Activated CD4-positive, alpha-beta memory T cell treated with anti-CD3 and anti-CD28 coated beads for 36 hours (primary cell): ENCODE measurements at places on chromosomes 1 and 21. TPM values are rescaled to one million over a fixed set of nuclear protein-coding genes. Genes with fewer than 3 reads are reported as not detected.

DNA sequence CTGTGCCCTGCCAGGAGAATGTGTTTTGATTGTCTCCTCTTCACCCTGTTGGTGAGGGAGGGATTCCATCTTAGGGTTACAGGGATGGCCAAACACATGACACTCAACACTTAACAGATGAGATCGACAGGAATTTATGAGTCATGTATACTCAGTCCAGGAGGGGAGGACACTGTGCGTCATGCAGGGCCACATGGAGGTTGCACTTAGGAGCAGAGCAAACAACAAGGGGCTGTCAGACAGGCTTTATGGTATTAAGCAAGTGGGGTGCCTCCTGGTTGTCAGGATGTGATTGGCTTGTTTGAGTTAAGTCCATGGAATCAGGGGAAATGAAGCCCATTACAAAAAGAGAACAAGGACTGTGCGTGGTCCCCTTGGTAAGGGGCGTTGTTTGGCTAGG, 26.9 kb downstream of the EDARADD start:
- H3K36me3 ChIP-seq: no peaks in the 10 kb centered on the region
- DNase-seq: peak; percentile 24
- no peak overlapping the region for H3K27ac ChIP-seq
- no peaks in the 10 kb centered on the region for H3K27me3 ChIP-seq

GRCh38 chr1:238954865-238955264, 431.5 kb upstream of the CHRM3 start:
- no peaks in the 10 kb centered on the region for H3K4me1 ChIP-seq
- H3K4me3 ChIP-seq: no peak overlapping the region
- no peaks in the 10 kb centered on the region for H3K27me3 ChIP-seq
- no peak overlapping the region for H3K27ac ChIP-seq

GRCh38 chr21:32813265-32813903, 41.8 kb upstream of the PAXBP1 start:
- H3K36me3 ChIP-seq: peaks cover 2% of the 10 kb centered on the region
- H3K27me3 ChIP-seq: no peaks in the 10 kb centered on the region
- no peak overlapping the region for H3K27ac ChIP-seq
- no peaks in the 10 kb centered on the region for H3K4me1 ChIP-seq
- H3K4me3 ChIP-seq: no peak overlapping the region
- DNase-seq: no peak

DNA sequence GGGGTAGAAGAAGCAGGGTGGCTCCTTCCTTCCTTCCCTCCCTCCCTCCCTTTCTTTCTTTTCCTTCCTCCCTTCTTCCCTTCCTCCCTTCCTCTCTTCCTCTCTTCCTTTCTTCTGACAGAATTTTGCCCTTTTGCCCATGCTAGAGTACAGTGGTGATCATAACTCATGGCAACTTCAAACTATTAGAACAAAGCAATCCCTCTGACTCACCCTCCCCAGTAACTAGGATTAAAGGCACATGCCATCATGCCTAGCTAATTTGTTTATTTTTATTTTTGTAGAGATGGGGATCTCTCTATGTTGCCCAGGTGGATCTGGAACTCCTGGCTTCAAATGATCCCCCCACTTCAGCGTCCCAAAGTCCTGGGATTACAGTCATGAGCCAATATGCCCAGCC, 10.0 kb upstream of the RPE65 start:
- no peaks in the 10 kb centered on the region for H3K4me1 ChIP-seq
- H3K4me3 ChIP-seq: no peak overlapping the region
- H3K27me3 ChIP-seq: peaks cover 3% of the 10 kb centered on the region
- DNase-seq: no peak
- H3K27ac ChIP-seq: no peak overlapping the region
- no peaks in the 10 kb centered on the region for H3K36me3 ChIP-seq

The LCE3D gene
- not detected for total RNA-seq

The FAM3B gene
- total RNA-seq: not detected

The IFT25 gene
- total RNA-seq: 60.3 TPM
